ENCODE measurements at places on chromosomes 2 and 18.
A peak's percentile ranks its signal among the peaks of the same experiment; 100 is the strongest.

DNA sequence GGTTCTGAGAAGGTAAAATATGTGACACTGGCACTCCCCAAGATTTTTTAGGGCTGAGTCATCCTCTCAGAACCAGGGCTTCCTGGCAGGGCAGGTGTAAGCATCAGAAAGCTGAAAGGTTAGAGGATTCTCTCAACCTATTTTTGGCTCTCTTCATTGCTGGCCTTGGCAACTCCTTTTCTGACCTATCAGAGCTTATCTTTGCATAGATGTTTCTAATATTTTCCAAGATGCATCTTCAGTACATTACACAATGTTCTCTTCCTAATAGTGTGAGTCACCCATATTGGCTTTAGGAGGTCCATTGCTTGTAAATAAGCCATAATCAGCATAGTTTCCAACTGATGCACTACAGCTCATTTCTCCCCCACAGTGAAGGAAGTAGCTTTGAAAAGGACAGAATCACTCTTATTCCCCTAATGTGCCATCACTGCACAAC, 2008.4 kb upstream of the PIK3C3 start:
- DNase-seq: no peak

GRCh38 chr2:38398739-38399138, 21.7 kb upstream of the ATL2 start:
- no peak for DNase-seq

GRCh38 chr2:119108186-119108585, 50.4 kb downstream of the C1QL2 start:
- DNase-seq: no peak

DNA sequence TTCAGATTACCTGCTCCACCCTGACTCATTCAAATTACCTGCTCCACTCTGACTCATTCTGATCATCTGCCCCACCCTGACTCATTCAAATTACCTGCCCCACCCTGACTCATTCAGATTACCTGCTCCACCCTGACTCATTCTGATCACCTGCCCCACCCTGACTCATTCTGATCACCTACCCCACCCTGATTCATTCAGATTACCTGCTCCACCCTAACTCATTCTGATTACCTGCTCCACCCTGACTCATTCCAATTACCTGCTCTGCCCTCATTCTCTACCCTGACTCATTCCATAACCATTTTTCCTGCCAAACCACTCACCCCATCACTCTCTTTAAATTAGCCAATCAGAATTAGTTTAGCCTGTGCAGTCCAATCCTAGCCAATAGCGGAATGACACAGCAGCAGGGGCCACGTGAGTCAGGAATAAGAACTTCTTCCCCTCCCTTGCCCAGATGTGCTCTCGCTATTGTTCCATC, 26.2 kb downstream of the CFAP53 start:
- DNase-seq: no peak

DNA sequence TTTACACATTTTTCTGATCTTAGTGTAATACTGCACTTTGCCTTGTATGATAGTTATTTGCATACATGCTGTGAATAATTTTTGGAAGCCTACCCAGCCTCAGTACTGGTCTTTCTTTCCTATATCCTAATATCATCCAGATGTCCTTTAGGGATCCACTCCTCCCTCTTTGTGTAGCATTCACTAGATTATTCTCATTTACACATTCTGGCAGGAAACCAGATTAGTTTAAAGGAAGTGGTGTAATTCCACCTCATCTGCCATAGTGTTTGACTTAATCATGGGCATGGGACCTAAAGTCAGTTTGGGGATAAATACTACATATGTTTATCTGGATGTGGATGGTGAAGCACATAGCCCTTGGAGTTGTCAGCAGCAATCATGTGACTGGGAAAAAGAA, 444.9 kb upstream of the MAP2 start:
- no peak for DNase-seq

DNA sequence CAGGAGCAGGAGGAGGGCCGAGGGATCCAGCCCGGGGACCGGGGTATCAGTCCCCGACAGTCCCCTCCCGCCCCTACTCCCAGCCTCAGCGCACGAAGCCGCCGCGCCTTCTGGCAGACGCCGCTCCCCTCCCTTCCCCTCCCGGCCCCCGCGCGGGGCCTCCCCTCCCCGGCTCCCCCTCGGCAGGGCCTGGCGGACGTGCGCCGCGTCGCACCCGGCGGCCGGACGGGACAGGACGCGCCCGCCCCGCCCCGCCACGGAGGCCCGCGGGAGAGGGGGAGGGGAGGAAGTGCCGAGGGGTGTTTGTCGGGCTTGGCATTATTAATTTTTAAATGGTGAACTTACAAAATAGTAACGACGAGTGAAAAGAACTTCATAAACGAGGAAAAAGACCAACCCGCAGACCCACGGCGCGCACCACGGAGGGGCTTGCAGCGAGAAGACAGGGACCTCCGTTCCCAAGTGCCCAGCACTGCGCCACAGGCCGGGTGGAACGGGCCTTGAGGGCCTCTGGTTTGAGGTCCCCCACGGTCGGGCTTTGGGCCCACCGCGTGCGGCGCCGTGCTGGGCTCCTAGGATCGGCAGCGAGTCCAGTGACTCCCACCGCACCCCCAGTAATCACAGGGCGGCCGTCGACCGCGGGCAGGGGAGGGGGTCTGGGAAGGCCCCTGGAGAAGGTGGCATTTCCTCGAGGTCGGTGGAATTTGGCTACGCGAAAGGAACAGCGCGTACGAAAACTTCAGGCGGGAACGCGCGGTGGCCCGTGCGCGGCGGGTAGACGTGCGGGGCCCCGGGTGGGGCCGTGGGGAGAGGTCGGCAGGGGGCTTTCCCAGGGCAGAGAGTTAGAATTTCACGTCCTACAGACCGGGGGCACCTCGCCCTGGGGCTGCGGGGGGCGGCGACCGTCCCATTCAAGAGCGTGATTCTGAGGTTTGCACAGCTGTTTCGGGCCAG, 954 bp upstream of the CTDSP1 start:
- DNase-seq: peak; percentile 53

- DNase-seq: no peak
These were observed 38.0 kb downstream of the HJURP start for GRCh38 chr2:233816334-233816733.

DNA sequence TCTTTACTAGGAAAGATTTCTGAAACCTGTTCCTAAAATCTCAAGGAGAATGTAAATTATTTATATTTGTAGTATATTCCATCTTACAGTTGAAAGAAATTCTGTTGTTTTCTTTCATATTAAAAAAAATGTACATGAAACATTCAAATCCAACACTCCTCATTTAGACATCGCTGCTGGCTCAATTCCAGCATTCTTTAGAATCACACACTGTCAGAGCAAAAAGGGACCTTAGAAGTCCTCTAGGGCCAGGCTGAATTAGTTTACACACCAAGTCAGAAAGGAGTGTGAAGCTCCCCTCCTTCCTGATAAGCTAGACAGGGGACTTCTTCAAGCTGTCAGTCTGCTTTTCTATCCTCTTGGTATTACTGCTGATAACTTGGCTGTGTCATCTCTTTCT, 158.6 kb upstream of the LTBP1 start:
- DNase-seq: no peak

- DNase-seq: no peak
These were observed 170.1 kb downstream of the HAUS1 start for GRCh38 chr18:46274266-46274665.

DNA sequence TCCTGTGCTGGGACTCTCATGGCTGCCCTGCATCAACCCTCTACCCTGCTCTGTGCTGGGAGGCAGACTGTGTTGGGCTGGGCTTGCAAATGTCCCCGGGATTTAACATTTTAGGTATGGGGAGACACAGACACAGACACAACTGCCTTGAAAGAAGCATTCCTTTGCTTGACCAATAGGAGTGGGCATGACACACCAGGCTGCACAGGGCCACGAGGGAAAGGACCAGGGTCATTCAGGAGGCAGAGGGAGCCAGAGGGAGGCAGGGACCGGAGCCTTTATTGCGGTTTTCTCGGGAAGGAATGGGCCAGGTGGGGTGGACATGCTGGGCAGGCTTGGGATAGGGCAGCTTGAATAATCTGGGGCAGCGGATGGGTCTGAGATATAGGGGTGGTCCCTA, 238.7 kb upstream of the COPS8 start:
- no peak for DNase-seq

DNA sequence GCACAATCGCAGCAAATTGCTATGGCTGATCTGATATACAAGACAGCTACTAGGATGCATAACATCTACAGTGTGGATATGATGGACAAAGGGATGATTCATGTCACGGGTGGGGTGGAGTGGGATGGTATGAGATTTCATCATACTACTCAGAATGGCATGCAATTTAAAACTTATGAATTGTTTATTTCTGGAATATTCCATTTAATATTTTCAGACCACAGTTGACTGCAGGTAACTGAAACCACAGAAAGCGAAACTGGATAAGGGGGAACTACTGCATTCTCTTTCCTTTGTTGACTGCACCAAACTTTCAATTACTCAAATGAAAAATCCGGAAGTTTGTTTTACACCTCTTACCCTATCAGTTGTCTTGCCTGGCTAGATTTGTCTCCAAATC, 94.4 kb upstream of the NEUROD1 start:
- DNase-seq: no peak
